ENCODE measurements at places on chromosomes 7 and 10. TPM values are rescaled to one million over a fixed set of nuclear protein-coding genes. Genes with fewer than 3 reads are reported as not detected.

The CYP17A1 gene
- not detected for total RNA-seq

The PALD1 gene
- total RNA-seq: 109 TPM

The ZNF138 gene
- 4.1 TPM for total RNA-seq

The NUPR2 gene
- not detected for total RNA-seq

The NEBL gene
- 0.22 TPM for total RNA-seq

The INTS15 gene
- 8.9 TPM for total RNA-seq
